ENCODE measurements at places on chromosomes 6 and 20.
A peak's percentile ranks its signal among the peaks of the same experiment; 100 is the strongest.

DNA sequence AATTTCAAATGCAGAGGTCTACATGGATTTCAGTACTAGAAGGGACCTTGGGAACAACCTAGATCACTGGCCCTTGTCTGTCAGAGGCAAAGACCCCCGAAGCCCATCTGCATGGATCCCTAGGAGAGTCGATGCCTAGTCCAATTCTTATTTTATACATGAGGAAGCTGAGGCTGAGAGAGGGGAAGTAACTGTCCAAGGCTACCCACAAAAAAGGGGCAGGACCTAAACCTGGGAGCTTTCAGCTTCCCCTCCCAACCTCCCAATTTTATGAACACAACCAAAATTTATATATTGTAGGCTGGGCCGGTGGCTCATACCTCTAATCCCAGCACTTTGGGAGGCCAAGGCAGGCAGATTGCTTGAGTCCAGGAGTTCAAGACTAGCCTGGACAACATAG, 73.2 kb downstream of the TRERF1 start:
- no peak for DNase-seq

DNA sequence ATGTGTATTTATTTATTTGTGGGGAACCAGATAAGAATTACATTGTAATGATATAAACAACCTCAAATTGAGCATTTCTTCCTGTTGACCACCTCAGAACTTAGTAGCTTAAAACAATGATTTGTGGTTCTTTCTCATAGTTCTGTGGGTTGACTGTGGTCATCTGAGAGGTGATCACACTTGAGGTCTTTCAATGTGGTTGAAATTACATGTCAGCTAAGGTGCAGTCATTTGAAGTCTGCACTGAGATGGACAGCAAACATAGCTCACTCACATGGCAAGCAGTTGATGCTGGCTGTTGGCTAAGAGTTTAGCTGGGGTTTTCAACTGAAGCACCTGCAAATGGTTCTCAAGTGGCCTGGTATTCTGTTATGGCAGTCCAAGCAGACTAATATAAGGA, 436.7 kb upstream of the MAP3K7 start:
- no peak for DNase-seq

DNA sequence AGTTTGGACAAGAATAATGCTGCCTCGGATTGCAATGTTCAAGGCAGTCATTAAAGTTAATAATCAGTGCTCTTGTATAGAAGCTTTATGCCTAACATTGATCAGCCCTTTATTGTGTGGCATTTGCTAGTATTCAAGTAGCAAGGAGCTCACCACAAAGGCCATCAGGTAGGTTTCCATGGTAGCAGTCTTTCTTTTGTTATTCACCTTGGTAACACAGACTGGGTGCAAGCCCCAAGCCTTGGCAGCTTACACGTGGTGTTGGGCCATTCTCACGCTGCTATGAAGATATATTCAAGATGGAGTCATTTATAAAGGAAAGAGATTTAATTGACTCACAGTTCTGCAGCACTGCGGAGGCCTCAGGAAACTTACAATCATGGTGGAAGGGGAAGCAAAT, 149.3 kb downstream of the ADAT2 start:
- DNase-seq = no peak

DNA sequence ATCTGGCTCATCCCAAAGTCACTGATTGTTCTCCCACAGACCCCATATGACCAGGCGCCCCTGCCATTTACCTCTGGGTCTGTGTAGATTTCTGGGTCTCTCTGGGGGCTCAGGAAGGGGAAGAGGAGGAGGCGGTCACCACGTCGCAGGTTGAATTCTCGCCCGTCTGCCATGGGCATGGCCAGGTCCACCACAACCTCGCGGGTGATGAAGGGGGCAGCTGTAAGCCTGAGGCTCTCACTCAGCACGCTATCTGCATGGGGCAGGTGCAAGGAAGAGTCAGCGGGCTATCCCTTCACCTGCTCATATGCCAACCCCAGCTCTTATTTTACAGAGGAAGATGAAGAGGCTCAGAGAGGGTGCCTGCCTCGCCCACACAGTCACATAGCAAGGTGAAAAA, 30.5 kb upstream of the KCNB1 start:
- no peak for DNase-seq

DNA sequence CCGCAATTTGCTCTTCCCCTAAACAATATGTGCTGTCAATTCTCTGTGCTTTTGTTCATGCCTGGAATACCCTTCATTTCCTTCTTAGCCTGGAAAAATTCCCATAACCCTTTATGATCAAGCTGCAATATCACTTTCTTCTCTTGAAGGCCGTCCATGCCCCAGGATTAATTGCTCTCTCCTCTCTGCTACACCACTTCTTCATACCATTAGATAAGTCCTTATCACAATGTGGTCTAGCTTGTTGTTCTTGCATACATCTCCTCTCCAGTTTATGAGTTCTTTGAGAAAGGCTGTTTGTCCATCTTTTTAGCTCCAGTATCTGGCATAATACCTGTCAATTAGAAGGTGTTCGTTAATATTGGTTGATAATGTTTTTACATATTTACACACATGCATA, 111.2 kb upstream of the SAMD5 start:
- no peak for DNase-seq

DNA sequence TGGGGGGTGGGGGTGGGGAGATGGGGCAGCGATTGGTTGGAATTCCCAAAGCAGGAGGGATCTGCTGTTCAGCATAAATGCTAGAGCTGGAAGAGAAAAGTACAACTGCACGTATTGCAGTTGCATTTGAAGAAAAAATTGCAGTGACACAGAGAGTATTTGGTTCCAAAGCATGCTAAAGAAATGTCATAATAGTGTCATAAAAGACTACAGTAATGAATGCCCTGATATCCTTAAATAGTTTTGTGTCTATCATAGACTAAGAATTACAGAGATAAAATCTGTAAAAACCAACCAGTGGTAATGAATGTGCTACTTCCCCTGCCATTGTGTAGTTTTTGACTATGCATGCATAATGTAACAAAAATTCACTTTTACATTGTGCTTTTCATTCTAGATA, 693.6 kb upstream of the SLC35B3 start:
- DNase-seq = no peak

GRCh38 chr20:10795286-10796026, 121.7 kb upstream of the JAG1 start:
- DNase-seq = no peak

- no peak for DNase-seq
These were observed 19.1 kb upstream of the RIN2 start for GRCh38 chr20:19738951-19739350.

GRCh38 chr6:107670792-107671199, 153.3 kb downstream of the SCML4 start:
- peak; percentile 48 for DNase-seq

GRCh38 chr20:62759981-62760431, 36.3 kb upstream of the MRGBP start:
- no peak for DNase-seq

- no peak for DNase-seq
These were observed 446.0 kb downstream of the QKI start for GRCh38 chr6:163860287-163861081.

DNA sequence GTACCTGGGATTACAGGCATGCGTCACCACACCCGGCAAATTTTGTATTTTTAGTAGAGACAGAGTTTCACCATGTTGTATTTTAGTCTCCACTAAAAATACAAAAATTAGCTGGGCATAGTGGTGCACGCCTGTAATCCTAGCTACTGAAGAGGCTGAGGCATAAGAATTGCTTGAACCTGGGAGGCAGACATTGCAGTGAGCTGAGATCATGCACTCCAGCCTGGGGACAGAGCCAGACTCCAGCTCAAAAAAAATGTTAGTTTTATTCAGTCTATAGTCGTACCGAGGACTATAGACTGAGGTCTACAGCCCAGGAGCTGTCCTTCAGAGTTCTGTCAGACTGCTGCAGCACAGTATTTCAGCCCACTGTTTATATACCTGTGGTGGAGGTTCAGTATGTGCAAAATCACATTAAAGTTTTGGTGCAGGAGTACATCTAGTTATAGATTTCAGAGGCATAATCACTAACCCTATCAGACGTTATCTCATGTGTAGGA, 3.6 kb upstream of the CASP8AP2 start:
- no peak for DNase-seq

DNA sequence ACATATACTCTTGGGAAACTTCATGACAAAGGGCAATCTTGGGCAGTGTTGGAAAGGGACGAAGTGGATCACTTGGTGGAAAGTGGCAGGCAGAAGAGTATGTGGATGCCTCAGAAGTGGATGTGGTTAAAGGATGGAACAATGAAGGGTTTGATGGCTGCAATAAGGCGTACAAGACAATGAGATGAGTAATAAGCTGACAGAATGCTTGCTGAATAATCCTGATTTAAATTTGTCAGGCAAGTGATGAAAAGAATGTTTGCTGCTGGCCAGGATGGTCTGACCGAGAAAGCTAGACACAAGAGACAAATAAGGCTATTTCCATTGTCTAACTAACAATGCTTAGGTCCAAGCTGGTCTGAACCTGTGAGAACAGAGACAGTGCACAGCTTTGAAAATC, 61.6 kb upstream of the CEP85L start:
- DNase-seq = no peak

DNA sequence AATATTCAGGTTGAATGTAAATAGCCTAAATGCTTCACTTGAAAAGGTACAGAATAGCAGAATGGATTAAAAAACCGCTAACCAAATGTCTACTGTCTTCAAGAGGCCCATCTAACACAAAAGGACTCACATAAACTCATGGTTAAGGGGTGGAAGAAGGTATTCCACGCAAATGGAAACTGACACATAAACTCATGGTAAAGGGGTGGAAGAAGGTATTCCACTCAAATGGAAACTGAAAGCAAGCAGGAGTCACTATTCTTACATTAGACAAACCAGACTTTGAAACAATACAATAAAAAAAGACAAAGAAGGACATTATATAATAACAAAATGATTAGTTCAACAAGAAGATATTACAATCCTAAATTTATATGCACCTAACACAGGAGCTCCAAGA, 38.3 kb upstream of the PKIB start:
- DNase-seq = no peak

Data from anterior cingulate cortex (tissue), 58 donors.